Activated T-helper 1 cell treated with anti-CD3 and anti-CD28 coated beads, Interleukin-2, amount 50 U/mL, for 16 hours (primary cell): ENCODE measurements at places on chromosomes 2 and 18.

GRCh38 chr18:74748809-74749208, 151.1 kb downstream of the ZNF407 start:
- DNase-seq, result no peak

- no peak for DNase-seq
Measured at GRCh38 chr2:100166701-100167100, 24.3 kb upstream of the AFF3 start.

- no peak for DNase-seq
Measured at GRCh38 chr2:232757905-232758304, 18.5 kb downstream of the KCNJ13 start.

DNA sequence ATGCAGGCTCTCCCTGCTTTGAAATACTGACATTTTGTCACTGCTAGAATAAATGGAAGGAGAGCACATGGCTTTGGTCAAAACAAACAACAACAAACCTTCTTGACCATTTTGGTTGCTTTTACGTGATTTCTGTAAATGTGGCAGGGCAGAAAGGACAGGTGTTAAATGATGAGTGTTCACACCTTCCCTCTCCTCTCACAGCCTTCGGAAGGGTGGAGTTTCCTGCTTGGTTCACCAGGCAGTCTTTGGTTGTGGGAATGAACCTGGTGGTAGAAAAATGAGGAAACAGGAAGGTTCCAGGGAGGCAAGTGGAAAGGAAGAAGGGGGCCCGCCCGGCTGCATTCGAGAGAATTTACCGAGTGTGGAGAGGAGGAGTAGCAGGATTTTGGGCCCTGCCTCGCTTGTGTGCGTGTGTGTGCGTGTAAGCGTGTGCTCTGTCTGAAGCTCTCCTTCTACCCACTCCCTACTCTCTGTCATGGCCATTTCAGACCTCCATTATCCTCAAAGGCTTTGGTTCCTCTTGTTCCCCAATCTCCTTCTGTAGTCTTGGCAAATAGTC, 23.7 kb upstream of the SPP2 start:
- no peak for DNase-seq

- DNase-seq, result no peak
Measured at GRCh38 chr18:67639872-67640271, 123.4 kb upstream of the DSEL start.

GRCh38 chr2:10426726-10427617, 21.2 kb downstream of the ODC1 start:
- DNase-seq, result no peak

DNA sequence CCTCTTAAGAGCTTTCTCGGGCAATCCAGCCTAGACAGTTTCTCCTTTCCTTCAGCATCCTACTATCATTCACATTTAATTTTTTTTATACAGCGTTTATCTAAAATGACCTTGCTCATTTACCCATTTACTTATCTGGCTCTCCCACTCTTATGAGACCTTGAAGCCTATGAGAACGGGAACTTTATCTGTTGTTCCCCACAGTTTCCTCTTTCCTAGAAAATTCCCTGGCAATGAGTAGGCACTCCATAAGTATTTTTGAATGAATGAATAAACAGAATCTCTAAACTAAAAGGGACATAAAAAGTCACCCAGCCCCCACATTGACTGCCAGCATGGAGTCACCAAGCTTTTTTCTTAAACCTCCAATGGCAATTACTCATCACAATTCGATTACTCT, 353.2 kb downstream of the METTL4 start:
- no peak for DNase-seq

- no peak for DNase-seq
Measured at GRCh38 chr18:39776766-39777165, 2178.3 kb upstream of the PIK3C3 start.

GRCh38 chr18:26480897-26481795, 67.2 kb downstream of the KCTD1 start:
- DNase-seq, result no peak

GRCh38 chr2:241764275-241765241, 12.1 kb upstream of the GAL3ST2 start:
- no peak for DNase-seq

GRCh38 chr18:26207937-26208336, 18.3 kb upstream of the TAF4B start:
- no peak for DNase-seq

- DNase-seq, result no peak
Measured at GRCh38 chr2:173086518-173087213, 11.0 kb downstream of the MAP3K20 start.

DNA sequence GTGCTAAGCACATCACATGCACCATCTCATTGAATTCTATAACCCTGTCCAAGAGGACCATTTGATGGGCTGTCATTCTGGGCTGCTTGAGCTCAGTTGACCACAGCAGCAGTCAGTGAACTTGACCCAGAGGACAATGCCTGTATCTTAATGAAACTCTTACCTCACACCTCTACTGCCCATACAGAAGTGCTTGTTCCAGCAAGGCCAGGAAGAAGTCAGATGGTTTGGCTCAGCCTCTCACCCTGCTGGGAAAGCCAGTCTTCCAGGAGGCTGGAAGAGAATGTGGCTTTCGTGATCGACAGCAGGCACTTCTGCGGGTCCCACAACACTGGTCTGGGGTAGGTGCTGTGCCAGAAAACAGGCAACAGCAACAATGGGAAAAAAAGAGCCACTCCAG, 47.3 kb downstream of the CFAP221 start:
- DNase-seq, result no peak

GRCh38 chr18:49075681-49076080, 124.9 kb upstream of the SMAD7 start:
- DNase-seq, result no peak

DNA sequence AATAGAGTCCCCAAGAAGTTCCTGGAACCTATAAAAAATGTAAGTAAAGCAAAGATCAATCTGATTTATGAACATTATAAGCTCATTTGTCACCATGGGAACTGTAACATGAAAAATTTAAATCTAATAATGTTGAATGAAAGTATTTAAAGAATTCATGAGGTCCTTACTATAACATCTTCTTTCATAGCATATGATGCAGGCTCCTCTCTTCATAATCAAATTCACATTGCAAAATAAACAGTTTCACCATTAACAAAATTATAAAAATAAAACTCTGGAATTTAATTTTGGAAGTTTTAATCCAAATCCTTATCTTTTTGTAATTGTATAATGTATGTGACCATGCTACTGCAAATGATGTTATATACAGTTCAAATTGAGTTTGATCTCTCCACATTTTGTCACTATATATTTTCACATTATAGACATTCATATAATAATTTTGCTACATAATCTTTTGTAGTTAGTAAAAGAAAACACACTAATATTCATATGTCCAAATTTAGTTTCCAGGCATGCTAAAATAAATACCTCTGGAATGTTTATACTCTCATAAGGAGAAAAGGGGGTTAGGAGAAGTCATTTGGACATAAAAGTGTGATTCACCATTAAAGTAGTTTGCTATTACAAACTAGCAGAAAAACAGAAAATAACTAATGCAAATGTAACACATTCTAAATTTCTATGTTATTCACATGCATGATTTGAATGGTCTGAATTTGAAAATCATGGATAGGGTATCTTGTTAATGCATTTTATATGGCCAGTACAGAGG, 954.1 kb downstream of the DSC3 start:
- DNase-seq, result no peak

DNA sequence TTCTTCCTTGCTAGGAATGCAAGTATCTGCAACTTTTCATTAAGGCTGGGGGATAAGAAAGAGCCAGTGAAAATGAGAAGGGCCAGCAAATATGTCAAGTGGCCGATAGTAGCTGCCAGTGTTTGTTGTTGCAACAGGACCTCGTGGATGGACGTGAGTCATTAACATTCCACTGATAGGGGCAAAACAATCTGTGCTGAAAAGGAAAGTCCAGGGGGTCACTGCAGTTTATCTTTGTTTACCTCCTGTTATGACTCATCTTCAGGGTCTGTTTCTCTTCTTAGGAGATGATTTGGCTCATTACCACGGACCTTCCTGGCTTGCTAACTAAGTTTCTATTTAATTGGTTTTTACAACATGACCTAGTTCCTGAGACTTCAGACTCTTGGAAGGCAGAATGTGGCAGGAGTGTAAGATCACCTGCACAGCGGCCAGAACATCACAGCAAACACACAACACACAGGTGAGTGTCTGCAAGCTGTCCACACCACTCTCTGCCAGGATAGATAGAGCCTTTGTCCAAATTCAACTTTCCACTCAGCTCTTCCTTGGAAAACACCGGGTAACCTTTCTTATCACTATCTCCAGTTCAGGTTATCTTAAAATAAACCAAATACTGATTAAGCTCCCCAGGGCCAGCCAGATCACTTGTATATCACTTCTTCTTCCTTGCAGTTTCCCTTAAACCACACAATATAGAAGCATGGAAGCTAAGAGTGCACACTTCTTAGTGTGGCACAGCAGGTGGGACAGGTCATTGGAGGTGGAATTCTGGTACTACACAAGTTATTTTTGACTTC, 157.5 kb upstream of the LMAN1 start:
- DNase-seq, result no peak

GRCh38 chr2:143382573-143382972, 253.4 kb downstream of the ARHGAP15 start:
- no peak for DNase-seq
